NCI-H526 (cell line): ENCODE measurements at places on chromosomes 1 and 21.

- no peak for DNase-seq
These were observed 281.0 kb upstream of the RUNX1 start for GRCh38 chr21:35329940-35330660.

DNA sequence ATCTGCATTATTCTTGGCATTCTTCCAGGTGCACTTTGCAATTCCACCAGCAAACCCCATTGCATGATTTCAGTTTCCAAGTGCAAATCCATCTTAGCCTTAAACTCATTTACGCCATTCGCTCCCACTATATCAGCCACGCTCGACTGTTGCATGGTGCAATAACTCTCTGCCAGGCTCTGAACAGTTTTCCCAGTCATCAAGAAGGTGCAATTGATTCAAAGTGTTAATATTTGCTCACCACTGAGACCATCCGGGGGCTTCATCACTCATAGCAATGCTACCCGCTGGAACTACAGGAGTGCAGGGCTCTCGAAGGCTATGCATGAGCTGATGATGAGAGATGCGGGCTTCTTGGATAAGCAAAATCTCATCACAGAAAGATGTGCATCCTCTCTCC is 488.2 kb downstream of the OMA1 start:
- DNase-seq: no peak

- no peak for DNase-seq
These were observed 143.9 kb downstream of the CLIC6 start for GRCh38 chr21:34812504-34813265.

DNA sequence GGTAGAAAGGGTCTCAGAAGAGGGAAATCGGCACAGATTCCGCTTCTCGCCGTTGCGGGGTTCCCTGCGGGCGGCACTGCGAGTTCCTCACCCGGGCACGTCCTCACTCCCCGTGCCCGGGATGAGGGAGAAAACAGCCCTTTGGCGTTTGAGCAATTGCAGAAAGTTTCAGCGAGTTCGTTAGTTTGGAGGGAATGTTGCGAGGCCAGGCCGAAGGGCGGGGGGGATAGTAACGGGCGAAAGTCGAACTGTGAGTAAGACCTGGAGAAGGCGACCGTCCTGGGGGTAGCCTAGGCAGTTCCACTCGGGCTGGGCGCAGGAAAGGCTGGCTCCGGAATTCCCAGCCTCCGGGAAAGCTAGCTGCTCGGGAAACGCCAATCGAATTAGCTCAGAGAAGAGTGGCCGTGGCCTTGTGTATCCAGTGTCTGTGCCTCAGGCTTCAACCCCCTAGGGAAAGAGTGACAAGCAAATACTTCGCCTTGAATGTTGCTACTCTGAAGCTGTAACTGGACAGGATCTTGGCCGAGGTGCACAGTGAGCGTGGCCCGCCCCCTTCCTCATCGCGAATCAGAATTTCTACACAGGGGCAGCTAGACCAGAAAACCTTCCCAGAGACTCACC is 787 bp downstream of the PTGFR start:
- no peak for DNase-seq

GRCh38 chr1:195195423-195196057 is 1412.7 kb downstream of the KCNT2 start:
- no peak for DNase-seq

- peak; percentile 7 for DNase-seq
These were observed 51.8 kb upstream of the SYT14 start for GRCh38 chr1:209886219-209886536.

DNA sequence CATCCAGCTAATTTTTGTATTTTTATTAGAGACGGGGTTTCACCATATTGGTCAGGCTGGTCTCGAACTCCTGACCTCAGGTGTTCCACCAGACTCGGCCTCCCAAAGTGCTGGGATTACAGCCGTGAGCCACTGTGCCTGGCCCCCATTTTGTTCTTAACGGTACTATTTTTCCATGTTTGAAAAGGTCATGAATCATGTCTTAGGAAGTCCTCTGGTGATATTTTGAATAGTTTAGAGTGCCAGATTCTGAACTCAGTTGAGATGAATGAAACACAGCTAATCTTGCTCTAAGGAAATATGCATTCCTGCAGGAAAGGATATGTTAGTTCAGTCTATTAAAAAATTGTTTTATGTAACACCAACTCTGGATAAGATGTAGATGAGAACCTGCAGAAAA is 62.6 kb upstream of the ATP2B4 start:
- no peak for DNase-seq

GRCh38 chr1:2451741-2452140 is 24.3 kb upstream of the PLCH2 start:
- no peak for DNase-seq

GRCh38 chr1:12460911-12461621 is 156.9 kb downstream of the DHRS3 start:
- no peak for DNase-seq
